CD4-positive, alpha-beta T cell treated with Interleukin-15 for 1 hour (primary cell): ENCODE measurements at places on chromosomes 16 and 17.

- DNase-seq = no peak
Measured at GRCh38 chr17:77160091-77160874, 19.5 kb downstream of the SEC14L1 start.

DNA sequence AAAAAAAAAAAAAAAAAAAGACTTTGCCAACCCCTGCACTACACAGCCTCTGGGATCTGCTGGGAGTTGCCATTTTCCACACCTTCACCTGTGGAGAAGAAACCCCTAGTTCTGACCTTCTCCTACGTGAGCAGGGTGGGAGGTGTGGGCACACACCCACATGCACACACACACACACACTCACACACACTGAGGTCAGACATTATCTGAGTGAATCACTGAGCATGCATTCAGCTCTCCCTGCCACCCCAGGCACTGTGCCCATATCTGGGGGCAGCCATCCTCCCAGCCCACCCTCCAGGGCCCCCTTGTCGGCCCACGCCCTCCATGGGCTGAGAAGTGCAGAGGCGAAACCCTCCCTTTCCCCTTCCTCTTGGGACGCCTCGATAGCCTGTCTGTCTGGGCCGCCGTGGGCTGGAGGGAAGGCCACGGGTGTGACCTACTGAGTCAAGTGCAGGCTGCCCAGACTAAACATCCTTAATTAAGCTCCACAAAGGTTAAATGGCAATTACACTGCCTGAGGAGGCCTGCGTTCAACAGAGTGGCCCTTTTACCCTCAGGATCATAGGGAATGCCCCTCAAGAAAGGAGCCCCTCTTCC, 143.8 kb downstream of the C16orf95 start:
- DNase-seq = no peak

- DNase-seq = no peak
Measured at GRCh38 chr16:73427164-73427563, 379.2 kb upstream of the ZFHX3 start.

GRCh38 chr16:4217204-4218131, 24.4 kb downstream of the SRL start:
- DNase-seq = no peak

DNA sequence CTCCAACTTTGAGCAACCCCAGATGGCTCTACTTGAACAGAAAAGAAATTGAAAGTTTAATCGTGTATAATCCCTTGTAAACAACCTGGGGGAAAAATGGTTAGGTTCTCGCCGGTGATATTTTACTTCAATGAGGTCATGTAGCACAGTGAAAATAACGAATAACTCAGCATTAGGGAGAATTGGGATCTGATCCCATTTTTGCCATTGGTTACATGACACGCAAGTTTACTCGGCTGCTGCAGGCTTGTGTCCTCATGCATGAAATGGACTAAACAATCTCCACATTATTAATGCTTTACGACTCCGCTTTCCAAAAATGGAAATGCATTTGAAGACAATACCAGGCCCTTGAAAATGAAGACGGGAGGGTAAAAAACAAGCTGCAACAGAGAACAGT, 45.5 kb upstream of the LRRC37A3 start:
- DNase-seq = no peak

DNA sequence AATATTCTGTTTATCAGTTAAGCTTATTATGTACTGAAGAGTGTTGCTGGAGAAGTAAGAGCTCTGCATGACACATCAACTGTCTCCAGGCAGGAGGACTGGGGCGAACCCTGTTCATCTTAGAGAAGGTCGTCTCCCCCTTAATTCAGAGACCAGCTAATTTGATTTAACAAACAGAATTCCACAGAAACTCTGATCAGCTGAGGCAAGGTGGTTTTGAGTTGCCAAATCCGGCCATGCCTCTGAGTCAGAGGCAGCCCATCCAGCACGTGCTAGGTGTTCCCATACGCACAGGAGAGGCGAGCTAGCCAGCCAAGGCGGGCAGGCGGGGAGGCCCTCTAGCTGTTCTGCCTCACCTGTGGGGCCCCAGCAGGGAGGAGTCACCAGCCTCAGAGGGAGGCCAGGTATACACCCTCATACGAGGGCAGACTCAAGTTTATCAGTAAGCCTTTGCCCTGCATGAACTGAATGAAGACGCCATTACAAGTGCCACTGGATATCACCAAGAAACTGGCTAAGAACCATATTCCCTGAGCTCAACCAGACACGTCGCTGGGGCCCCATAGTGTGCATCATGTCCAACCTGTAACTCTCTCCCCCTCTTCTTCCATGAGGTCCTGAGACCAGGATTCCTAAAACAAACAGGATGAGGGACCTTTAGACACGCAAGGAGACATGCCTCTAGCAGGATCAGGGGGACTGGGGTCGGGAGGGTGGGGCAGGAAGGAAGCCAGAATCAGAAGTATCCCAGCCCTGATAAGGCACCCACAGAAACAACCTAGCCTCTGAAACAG, 25.7 kb downstream of the STAT5A start:
- DNase-seq = no peak
